Left cardiac atrium (tissue), 4 donors: ENCODE measurements at places on chromosomes 3 and 15. TPM values are rescaled to one million over a fixed set of nuclear protein-coding genes. Genes with fewer than 3 reads are reported as not detected.

SLC9C1 gene
- total RNA-seq: 0.26 TPM

GP5 gene
- total RNA-seq: 0.21 TPM

KLF13 gene
- total RNA-seq: 34.5 TPM

ATP2B2 gene
- 0.31 TPM for total RNA-seq

TRAT1 gene
- total RNA-seq: 0.44 TPM

GCNT3 gene
- total RNA-seq: 0.05 TPM

KCNAB1 gene
- 3.5 TPM for total RNA-seq

PLS1 gene
- 1.5 TPM for total RNA-seq
